ENCODE measurements at places on chromosomes 1 and 21. TPM values are rescaled to one million over a fixed set of nuclear protein-coding genes. Genes with fewer than 3 reads are reported as not detected.

DNA sequence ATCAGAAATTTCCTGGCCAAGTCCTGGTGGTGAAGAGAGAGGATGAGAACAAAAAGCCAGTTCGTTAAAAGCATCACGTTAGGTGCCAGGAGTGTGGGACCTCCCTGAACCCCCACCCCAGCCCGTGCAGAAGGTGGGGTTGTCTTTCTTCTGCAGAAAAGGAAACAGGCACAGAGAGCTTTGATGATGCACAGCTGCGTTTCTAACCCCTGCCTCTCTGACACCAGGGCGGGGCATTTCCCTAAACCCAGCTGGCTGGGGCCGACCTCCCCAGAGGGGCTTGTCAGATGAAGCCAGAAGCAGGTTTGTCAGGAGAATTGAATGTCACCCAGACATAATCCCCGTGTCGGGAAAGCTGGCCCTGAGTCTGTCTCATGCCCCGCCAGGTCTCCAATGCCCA, 189.3 kb upstream of the EDN2 start:
- H3K4me3 ChIP-seq = no peak overlapping the region
- DNase-seq = no peak
- H3K27me3 ChIP-seq = no peaks in the 10 kb centered on the region
- H3K4me1 ChIP-seq = peaks cover 62% of the 10 kb centered on the region

DNA sequence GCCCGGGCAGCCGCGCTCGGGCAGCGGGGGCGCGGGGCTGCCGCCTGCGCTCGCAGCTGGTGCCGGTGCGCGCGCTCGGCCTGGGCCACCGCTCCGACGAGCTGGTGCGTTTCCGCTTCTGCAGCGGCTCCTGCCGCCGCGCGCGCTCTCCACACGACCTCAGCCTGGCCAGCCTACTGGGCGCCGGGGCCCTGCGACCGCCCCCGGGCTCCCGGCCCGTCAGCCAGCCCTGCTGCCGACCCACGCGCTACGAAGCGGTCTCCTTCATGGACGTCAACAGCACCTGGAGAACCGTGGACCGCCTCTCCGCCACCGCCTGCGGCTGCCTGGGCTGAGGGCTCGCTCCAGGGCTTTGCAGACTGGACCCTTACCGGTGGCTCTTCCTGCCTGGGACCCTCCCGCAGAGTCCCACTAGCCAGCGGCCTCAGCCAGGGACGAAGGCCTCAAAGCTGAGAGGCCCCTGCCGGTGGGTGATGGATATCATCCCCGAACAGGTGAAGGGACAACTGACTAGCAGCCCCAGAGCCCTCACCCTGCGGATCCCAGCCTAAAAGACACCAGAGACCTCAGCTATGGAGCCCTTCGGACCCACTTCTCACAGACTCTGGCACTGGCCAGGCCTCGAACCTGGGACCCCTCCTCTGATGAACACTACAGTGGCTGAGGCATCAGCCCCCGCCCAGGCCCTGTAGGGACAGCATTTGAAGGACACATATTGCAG, 3.0 kb downstream of the ARTN start:
- no peaks in the 10 kb centered on the region for H3K27me3 ChIP-seq
- H3K4me1 ChIP-seq = peaks cover 46% of the 10 kb centered on the region
- H3K27ac ChIP-seq = no peak overlapping the region
- no peak for DNase-seq
- no peaks in the 10 kb centered on the region for H3K36me3 ChIP-seq
- H3K4me3 ChIP-seq = peak overlapping the region; percentile 21

DNA sequence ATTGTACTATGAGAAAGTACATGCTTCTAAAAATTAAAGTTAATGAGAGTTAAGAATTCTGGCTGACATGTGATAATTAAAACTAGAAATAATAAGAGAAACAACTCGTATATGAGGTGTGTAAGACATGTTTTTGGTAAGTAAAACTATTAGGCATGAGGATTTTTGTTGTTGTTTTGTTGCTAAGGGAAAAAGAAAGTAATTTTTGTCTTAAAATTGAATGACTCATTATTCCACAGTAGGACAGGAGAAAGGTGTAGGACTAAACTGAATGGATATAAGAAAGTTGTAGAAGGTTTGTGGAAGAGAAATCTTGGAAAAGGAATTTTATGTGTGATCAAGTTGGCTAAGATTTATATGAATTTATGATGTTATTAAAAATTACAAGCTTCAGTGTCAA, 54.8 kb downstream of the TBX19 start:
- H3K27me3 ChIP-seq = no peaks in the 10 kb centered on the region
- H3K36me3 ChIP-seq = no peaks in the 10 kb centered on the region
- H3K27ac ChIP-seq = no peak overlapping the region
- no peak overlapping the region for H3K4me3 ChIP-seq

DNA sequence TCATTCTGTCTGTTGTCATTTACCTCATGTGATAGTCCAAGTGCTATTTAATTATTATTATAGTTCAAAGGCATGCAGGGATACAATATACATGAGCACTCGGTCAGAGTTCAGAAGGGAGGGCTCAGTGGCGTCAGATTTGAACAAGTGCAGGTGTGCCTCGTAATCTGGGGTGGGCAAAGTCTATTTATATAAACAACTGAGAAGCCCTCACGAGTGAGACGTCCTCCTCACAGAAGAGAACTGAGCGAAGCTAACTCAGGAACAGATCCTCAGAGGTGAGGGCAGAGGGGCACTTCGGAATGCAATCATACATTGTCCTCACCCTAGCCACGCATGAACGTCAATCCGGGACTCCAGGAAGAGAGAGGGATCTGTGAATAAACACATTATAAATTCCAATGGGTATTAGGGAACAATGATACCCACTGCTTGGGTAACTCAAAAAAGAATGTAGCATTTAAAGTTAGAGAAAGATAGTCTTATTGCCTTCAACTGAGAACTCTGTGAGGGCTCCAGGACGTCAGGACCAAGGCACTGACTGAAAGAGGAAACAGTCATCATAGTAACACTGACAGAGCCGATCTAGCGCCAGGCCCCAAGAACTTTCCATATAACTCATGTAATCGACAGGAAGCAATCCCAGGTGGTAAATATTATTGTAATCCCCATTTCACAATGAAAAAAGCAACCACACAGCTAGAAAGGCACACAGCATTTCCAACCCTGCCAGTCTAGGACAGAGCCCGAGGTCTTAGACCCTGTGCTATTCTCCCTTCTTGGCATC, 127.1 kb upstream of the B3GALT2 start:
- no peaks in the 10 kb centered on the region for H3K27me3 ChIP-seq
- H3K36me3 ChIP-seq = no peaks in the 10 kb centered on the region
- no peak for DNase-seq
- H3K4me1 ChIP-seq = no peaks in the 10 kb centered on the region

DNA sequence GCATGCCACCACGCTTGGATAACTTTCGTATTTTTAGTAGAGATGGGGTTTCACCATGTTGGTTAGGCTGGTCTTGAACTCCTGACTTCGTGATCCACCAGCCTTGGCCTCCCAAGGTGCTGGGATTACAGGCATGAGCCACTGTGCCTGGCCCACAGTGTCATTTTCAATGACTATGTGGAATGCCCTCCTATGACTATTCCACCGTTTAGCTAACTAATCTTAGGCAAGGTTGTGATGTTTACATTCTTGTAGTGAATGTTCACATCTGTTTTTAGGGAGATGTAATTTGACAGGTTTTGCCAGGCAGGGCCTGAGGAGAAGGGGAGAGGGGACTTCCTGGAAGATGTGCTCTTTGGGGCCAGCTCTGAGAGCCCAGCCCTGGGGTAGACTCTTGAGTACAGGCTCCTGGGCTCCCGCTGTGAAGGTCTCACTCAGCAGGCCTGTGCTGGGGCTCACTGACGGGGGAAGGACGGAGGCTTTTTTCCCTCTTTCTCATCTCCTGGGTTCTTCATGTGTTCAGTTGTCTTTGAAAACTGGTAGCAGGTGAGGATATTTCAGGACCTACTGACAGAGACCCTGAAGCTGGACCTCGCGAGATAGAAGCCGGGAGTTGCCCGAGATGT, 13.2 kb downstream of the COQ8A start:
- H3K4me3 ChIP-seq = no peak overlapping the region
- DNase-seq = no peak
- no peaks in the 10 kb centered on the region for H3K27me3 ChIP-seq

DNA sequence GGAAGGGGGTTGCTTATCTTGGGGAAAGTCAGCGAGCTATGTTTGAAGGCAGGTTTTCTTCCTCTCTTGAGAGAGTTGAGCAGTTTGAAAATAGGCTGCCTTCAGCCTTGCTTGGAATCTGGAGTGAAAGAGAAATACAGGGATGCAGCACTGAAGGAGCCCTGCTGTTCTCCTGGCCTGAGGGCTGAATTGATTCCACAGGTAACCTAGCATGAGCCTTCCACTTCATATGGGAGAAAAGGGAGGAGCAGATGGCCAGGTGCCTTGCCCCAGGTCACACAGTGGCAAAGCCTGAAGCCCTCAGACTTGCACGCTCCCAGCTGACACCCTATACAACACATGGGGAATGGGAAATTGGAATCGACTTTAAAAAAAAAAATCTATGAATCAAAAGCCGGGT, 88.0 kb upstream of the WLS start:
- 0 out of 2 replicates have a peak, but pooled peaks cover 2% of the 10 kb centered on the region for H3K27me3 ChIP-seq
- no peak overlapping the region for H3K27ac ChIP-seq
- H3K4me1 ChIP-seq = peaks cover 23% of the 10 kb centered on the region

GRCh38 chr1:155174324-155175280, 953 bp downstream of the TRIM46 start:
- H3K4me3 ChIP-seq = no peak overlapping the region
- H3K27ac ChIP-seq = no peak overlapping the region
- no peaks in the 10 kb centered on the region for H3K27me3 ChIP-seq
- peaks cover 17% of the 10 kb centered on the region for H3K4me1 ChIP-seq
- DNase-seq = peak; percentile 45
- peaks cover 6% of the 10 kb centered on the region for H3K36me3 ChIP-seq

GRCh38 chr1:111200802-111201161, 336 bp upstream of the DENND2D start:
- H3K27me3 ChIP-seq = peaks cover 29% of the 10 kb centered on the region
- no peak for DNase-seq
- no peaks in the 10 kb centered on the region for H3K36me3 ChIP-seq
- peaks cover 12% of the 10 kb centered on the region for H3K4me1 ChIP-seq
- H3K4me3 ChIP-seq = no peak overlapping the region

DNA sequence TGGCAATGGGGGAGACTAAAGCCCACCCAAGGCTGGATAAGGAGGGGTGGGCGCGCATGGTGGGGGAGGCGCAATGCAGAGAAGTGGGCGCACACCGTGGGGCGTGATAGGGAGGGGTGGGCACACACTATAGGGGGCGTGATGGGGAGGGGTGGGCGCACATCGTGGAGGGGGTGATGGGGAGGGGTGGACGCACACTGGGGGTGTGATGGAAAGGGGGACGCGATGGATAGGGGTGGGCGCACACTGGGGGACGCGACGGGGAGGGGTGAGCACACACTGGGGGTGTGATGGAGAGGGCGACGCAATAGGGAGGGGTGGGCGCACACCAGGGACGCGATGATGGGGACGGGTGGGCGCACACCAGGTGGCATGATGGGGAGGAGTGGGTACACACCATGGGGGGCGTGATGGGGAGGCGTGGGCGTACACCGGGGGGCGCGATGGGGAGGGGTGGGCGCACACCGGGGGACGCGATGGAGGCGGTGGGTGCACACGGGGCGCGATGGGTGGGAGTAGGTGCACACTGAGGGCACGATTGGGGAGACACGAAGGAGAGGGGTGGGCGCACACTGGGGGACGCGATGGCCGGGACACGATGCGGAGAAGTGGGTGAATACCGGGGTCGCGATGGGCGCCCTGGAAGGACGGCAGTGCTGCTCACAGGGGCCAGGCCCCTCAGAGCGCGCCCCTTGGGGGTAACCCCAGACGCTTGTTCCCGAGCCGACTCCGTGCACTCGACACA, 929 bp downstream of the SUMO3 start:
- H3K4me3 ChIP-seq = peak overlapping the region; percentile 91
- H3K4me1 ChIP-seq = peaks cover 18% of the 10 kb centered on the region
- peak overlapping the region; percentile 100 for H3K27ac ChIP-seq
- peaks cover 50% of the 10 kb centered on the region for H3K36me3 ChIP-seq
- no peak for DNase-seq

Gene BMP8B
- total RNA-seq = 0.08 TPM

Gene TMPRSS15
- total RNA-seq = not detected

Gene OR10K1
- total RNA-seq = not detected

Gene GBP6
- not detected for total RNA-seq

All from SJSA1 (cell line).